ENCODE measurements at places on chromosomes 2 and 18. TPM values are rescaled to one million over a fixed set of nuclear protein-coding genes. Genes with fewer than 3 reads are reported as not detected.

Gene MROH2A
- not detected for total RNA-seq

Gene HOXD1
- total RNA-seq: not detected

Gene RESP18
- not detected for total RNA-seq

Gene ZCCHC2
- 4.7 TPM for total RNA-seq

Gene DSG4
- total RNA-seq: not detected

Data from bronchial smooth muscle cell (primary cell).